GM23338 (cell line): ENCODE measurements at places on chromosomes 7 and 10.

DNA sequence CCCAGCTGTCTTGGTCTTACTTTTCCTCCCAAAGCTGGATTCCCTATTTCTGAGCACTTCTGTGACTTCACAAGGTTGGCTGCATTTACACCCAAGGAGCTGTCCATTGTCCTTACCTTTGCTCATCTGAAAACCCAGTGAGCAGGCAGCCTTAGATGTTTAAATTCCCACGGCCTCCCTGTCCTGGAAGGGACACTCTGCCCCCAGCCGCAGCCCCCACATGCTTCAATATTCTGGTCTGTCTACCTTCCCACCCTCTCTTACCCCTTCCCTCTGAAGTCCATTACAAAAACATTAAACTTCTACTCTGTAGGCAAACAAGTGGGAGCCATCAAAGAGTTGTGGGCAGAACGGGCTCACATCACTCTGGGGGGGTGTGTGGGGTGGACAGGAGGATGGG, 73.8 kb upstream of the EFCAB10 start:
- peak; percentile 64 for DNase-seq

DNA sequence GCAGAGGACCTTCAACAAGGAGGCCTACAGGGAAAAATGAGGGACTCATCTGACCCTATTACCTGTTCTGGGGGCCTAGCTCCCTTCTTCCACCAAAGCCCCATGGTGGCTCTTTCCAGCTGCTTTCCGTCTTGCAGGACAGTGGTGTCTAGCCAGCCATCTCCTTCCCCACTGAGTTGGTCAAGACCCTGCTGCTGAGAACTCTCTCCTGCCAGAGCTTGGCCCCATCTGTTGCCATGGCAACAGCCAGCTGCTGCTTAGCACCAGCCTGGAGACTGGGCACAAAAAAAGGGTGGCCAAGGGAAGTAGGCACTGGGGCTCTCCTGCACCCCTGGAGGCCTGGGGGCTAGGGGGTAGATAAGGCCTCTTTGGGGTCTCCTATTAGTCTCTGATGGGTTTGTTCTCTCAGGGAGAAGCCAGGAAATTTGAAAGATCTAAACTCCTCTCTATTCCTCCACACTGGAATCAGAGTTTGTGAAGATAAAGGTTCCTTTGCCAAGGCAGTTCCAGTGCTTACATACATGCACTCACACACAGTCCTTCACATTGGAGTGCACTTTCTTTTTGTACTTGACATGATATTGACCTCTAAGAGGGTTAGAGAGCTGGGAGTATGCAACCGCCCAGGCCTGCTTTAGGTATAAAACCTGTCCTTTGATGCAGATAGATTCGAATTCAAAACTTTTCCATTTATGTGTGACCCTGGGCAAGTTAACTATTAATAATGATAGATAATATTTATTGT, 15.8 kb downstream of the TSPAN33 start:
- DNase-seq: peak; percentile 50

DNA sequence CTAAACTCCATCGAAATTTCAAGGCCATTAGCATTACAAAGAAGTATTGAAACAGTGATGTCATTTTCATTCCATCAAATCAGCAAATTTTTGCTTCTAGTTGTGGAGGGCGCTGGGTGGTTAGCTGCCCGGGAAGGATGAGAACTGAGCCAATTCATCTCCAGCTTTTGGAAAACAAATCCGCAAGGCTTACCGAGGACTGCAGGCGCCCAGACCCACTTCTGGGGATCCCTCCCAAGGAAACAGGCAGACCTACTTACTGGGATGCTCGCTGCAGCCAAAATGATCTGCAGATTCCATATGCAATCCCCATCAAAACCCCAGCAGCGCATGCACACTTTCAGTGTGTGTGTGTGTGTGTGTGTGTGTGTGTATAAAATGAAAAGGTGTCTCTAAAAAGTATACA, 19.2 kb downstream of the TNRC18 start:
- peak; percentile 39 for DNase-seq

- no peak for DNase-seq
These were observed 22.2 kb upstream of the CACUL1 start for GRCh38 chr10:118776960-118777359.

GRCh38 chr10:1177936-1178335, 121.8 kb downstream of the WDR37 start:
- no peak for DNase-seq

GRCh38 chr10:75737580-75737949, 306.1 kb downstream of the LRMDA start:
- no peak for DNase-seq

- DNase-seq: no peak
These were observed 78.9 kb upstream of the NXPH1 start for GRCh38 chr7:8354503-8354902.

DNA sequence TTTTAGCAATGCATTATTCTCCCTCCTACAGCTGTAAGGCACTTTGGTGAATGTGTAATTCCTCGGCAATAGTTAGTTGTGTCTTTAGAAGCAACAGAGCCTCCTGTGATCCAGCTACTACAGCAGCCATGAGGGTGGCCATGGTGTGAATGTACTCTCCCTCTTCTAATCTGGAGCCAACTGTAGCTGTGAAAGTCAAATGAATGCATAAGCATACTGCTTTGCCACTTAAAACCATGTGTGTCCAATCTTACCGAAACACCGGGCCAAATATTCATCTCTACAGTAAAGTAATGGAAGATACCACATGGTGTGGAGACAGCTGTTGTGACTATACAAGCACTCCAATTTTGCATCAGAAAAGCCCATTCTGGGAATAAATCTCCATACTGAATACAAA, 195.0 kb downstream of the DNAJC1 start:
- peak; percentile 25 for DNase-seq

- no peak for DNase-seq
These were observed 882 bp upstream of the GAL3ST4 start for GRCh38 chr7:100169147-100169850.

DNA sequence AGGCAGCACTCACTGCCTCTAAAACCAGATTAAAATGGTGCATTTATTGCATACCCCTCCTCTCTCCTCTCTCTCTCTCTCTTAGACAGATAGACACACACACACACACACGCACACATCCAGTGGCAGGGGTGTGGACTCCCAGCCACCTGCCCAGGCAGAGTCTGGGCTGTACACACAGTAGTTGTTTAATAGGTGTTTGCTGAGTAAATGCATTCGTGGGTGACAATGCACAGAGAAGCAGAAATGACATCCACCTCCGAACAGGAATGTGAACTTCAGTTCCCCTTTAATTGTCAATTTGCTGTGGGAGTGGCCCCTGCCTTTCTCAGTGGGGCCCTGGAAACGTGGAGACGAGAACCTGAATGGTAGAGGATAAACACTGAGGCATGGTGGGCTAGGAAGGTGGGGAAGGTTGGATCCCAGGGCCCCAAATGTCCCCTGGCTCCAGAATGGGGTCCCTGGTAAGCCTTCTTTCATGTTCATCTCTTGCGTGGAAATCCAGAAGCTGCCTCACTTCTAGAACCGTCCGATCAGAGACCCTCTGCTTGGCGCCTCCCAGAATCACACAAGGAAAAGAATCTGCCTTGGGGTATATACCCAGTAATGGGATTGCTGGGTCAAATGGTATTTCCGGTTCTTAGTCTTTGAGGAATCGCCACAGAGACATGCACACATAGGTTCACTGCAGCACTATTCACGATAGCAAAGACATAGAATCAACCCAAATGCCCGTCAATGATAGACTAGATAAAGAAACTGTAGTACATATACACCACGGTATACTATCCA, 58.5 kb upstream of the ECHDC3 start:
- no peak for DNase-seq

- DNase-seq: no peak
These were observed 126.6 kb upstream of the GNAI1 start for GRCh38 chr7:80008039-80008438.

GRCh38 chr7:43764807-43765491, 6.5 kb downstream of the BLVRA start:
- no peak for DNase-seq

DNA sequence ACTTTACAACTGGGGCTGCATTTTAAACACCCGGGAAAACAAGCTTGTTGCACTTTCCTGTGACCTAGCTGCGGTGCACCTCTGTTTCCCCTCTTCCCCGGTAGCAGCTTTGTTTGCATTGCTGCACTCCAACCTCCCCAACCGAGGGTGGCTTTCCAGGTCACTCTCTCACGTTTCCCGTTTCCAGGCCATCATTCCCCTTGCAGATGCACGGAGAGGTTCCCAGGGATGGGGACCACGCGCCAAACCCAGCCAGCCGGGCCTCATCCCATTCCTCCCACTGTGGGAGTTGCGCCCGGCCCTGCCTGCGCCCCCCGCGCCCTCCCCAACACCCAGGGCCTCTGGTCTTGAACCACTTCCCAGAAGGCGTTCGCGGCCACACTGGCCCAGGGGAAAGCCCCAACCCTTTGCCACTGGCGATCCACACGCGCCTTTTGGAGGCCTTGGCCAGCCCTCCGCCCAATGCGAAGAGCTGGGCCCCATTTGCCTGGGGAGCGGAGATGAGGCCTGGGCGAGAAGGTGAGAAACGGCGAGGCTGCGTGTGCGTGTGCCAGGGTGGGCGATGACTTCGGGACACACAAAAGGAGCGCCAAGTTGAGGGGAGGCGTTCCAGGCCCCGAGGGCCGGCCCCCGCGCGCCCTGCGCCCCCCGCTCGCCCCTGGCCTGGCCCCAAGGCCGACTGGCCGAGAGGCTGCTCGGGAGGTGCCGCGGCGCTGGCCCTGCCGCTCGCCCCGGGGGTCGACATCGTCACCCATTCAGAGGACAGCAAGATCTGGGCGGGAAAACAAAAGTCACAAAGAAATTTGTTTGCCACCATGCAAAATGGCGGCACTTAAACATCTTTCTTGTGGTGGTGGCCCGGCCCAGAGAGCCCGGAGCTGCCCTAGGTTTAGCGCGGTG, 15.9 kb downstream of the SKIDA1 start:
- DNase-seq: peak; percentile 83
